ENCODE measurements at places on chromosomes 4 and X.

DNA sequence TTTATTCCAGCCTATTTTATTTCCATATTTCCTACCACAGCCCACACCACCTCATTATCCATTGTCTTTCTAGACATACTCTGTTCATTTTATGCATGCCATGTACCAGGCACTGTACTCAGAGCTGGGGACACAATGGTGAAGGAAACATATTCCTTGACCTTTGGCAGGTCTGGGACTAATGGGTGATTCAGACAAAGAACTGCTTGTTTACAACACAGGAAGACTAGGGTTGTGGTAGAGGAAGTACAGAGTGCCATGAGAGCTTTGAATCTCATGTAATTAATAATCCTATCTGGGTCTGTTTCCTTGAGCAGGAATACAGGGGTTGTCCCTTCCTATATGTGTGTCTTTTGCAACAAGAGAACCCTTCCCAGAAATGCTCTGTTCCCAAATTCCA, 75.1 kb upstream of the NUDT10 start:
- DNase-seq = no peak

DNA sequence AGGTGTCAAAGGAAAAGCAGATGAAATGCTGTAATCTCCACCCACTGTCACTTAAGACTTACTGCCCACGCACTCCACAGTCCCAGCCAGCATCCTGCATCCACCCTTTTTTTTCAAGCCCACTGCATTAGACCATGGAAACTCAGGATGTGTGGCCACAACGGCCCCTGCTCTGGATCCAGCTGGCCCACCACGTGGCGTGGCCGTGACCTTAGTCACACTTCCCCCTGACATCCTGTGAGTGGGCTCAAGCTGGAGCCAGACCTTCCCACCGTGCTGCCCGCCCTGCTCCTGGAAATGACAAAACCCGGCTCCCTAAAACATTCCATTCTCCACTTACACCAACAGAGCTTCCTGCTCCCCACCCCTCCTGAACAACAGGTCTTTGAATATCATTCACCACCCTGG, 588.3 kb upstream of the DIPK2B start:
- DNase-seq = no peak

DNA sequence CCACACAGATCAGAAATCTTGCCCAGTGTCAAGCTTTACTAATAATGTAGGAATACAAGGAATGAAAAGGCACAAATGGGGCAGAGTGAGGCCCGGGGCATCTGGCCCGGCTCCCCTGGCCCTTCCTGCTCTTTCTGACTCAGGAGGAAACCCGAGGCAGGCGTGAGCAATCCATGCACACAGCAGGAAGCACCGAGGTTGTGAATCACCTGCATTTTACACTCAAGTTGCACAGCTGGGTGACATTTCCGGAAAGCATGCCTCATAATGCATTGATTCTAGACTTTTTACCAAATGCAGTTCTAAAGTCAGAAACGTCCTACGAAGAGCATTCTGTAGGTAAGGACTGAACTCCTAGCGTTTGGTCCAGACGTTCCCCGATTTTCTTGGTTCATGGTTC, 38.9 kb downstream of the PRIMPOL start:
- DNase-seq = peak; percentile 38

DNA sequence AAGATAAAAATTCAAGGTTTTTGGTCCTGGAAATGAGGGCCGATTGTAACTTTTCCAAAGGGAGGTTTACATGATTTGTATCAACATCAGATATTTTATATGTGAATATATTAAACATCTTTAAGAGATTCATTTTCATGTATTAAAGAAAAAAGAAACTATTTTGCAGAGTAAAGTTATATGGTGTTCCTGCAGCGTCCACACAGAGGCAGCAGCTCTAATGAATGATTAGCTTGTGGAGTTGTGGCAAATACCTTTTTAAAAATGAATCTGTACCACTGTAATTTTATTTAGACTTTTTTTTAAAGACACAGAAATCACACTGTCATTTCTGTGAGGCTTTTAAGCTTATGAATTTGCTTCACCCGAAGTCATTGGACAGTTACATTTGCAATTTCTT, 25.6 kb upstream of the FHDC1 start:
- no peak for DNase-seq

DNA sequence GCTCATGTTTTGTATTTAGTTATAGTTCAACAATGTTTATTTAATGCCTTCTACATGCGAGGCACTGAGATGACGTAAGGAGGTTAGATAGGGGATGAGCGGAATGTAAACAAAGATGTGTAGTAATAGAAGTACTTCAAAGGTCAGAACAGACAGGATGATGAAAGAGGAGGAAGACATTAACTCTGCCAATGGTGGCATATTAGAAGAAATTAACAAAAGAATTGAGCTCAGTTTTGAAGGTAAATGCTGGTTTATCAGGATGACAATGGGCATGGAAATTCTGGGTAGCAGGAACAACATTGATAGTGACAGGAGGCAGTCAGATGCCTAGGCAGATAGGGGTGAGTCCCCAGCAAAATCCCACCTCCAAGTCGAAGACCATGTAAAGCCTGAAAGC, 62.3 kb upstream of the PGRMC2 start:
- DNase-seq = peak; percentile 94

DNA sequence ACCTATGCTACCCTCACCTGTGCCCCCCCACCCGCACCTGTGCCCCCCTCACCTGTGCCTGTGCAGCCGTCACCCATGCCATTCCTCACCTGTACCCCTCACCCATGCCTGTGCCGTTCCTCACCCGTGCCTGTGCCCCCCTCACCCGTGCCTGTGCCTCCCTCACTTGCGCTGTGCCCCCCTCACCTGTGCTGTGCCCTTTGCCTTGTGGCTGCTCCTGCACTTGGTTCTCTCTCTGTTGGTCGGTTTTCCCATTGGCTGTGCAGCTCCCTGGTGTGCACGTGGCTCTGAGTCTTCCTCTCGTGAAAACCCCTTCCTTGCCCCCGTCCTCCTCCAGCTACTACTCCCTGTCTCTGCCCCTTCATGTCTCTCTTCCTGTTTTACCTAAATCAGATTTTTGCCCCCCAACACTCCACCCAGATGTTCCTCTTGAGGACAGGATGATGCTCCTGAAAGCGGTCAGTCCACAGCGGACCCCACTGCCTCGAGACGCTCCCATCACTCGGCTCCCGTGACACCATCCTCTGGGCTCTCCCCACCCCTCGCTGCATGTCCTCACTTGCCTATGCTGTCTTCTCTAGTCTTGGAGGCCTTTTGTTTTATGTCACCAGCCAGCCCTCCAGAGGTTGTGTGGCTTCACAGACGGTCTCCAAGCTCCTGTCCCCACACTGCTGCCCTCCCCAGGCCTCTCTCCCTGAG, 6.8 kb downstream of the MAEA start:
- no peak for DNase-seq

DNA sequence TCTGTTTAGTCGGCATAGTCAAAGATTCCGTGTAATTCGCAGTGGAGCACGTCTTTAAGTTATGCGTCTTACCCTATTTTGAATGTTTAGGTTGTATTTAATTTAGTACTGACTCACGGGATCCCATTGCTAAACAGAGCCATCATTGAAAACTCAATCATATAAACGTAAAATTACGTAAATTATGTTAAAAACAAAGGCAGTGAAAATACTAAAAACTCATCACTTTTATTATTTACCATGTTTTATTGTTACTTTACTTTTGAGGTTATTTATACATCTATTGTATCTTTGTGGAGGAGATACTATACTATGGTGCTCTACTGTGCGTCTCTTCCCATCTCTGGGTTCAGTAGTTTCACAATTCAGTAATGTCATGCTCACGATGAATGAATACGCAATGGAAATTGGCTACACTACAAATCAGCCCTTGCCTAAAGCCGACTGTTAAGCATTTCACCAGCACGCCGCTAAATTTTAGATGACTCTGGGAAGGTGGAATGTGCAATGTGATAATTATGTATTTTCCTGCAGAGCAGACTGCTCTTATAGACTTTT, 944 bp downstream of the FUNDC2 start:
- DNase-seq = peak; percentile 53

- peak; percentile 36 for DNase-seq
Measured at GRCh38 chr4:101284546-101284945, 62.8 kb downstream of the PPP3CA start.

DNA sequence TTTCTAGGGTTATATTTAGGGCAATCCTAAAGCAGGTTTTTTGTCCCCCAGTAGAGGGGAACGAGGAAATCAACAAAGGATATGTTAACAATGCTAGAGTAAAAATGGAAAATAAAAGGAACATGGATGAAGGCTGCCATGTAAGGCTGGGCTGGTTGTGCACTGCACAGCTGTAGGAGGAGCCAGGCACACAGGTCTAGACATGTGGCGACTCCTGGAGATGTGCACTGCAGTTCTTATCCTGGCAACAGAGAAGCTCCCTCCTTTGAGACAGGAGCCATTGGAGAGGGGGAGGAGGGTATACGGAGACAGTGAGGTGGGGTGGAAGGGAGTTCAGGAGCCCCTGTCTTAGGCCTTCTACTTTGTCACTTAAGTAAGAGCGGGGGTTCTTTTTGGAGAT, 65.9 kb downstream of the NAT8L start:
- no peak for DNase-seq

GRCh38 chrX:22339459-22339858, 66.7 kb downstream of the CBLL2 start:
- DNase-seq = no peak

- no peak for DNase-seq
Measured at GRCh38 chr4:108377021-108377420, 208.3 kb upstream of the LEF1 start.

DNA sequence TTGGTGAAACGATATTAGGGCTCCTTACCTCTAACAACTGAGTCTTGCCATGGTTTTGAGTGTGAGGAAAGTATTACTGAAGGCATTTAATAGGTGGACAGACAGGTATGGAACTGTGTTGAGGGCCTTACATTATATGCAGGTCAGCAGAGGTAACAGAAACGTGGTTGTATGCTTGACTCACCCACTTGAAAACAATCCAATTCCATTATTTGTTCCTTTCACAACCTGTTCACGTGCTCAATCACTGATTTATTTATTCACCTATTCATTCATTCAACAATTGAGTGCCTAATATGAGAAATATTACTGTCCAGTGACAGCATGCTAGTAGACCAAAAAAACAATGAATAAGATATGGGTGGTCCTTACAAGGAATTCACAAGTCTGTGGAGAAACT, 33.3 kb upstream of the PPARGC1A start:
- no peak for DNase-seq
